ENCODE measurements at places on chromosomes 3 and 15.

- DNase-seq: no peak
Observed at GRCh38 chr15:26372706-26373105, 400.2 kb downstream of the GABRB3 start.

DNA sequence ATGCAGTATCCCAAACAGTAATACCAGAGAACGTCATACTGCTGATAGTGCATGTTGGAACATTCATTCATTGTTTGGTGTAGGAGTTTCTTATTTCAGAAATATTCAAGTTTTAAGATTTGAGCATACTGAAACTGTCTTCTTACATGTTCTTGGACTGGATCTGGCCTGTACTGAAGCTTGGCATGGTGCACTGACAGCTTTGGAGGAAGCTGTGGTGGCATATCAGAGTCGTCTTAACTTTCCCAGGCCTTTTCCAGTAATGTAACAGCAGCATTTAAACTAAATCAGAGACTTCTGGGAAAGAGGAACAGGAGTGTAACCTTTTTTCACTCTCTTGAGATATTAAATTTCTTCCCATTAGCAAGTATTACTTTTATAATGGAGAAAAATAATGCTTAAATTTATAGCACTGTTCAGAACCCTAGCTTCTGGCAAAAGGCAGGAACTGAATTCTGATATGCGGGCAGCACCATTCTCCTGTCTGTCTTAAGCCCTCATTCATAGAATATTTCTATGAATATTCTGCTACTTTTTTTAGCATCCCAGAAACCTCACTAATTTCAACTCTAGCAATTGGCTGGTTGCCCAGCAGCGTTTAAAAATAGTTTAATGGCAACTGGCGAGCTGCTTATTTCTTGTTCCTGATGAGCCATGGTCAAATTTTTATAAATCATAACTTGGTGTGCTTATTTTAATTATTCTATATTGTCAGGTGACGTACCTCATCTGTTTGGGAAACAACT lies 31.1 kb downstream of the DNAJC13 start:
- DNase-seq: peak; percentile 72

DNA sequence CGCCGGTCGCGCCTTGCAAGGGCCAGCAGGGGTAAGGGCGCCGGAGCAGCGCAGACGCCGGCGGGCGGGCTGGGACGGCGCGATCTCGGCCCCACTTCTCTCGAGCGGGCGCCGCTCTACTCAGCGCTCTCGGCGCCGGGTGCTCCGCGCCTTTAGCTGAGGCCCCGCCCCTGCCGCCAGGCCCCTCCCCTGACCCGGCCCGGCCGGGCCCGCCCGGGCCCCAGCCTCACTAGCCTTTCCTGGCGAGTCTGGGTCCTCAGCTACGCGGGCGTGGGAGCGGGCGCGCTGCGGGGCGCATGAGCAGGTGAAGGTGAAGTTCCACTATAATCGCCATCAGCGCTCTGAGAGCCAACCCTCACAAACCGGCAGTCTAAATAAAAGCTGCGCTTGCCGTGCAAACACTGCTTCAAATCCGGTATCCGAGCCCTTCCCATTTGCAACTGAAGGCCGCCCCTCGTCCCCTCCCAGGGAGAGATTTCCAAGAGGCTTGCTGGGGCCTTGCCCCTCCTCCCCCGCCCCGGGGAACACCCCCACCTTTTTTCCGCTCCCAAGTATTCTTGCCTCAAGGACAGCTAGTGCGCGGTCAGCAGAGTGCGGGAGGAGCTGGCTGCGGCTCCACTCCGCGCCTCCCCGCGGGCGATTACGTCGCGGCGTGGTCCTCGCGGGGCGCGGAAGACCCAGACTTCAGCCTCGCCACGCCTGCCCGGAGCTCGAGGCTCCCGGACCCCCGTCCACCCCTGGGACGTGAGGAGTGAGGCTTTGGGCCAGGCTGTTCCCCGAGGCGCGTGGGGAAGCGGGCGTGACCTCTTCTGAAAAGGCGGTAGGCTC lies at the start of gene RPP25:
Gene RPP25, minus strand, starts transcription at position 125 of the 828 bp plus-strand sequence. CDS start 189 bp downstream, outside the sequence.
- DNase-seq: peak; percentile 85

DNA sequence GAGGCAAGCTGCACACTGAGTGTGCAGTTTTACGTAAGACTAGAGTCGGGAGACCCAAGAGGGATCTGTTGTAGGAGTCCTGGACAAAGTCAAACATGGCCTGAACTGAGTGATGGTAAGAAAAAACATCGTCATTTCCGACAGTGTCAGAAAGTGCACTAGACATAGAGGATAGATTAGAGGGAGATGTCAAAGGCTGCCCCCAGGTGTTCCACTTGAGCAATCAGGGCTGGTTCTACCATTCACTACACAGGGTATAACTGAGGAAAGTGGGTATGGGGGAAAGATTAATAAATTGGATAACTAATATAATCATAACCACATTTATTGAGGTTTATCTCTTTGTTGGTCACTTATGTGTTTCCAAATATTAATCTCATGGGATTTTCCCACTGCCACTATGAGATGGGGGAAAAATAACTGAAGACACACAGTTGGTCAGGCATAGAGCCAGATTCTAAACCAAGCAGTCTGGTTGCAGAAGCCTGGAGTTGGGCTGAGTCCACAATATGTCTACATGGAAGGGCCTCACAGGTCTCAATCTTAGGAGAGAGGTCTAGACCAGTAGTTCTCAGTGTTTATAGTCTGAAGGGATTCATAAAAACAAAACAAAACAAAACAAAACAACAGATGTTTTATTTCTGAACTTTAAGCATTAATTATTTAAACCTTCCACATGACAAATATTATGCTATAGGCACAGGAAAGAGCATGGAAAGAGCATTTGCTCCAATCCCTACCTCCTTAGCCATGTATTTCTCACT lies 766.5 kb downstream of the NTRK3 start:
- no peak for DNase-seq

DNA sequence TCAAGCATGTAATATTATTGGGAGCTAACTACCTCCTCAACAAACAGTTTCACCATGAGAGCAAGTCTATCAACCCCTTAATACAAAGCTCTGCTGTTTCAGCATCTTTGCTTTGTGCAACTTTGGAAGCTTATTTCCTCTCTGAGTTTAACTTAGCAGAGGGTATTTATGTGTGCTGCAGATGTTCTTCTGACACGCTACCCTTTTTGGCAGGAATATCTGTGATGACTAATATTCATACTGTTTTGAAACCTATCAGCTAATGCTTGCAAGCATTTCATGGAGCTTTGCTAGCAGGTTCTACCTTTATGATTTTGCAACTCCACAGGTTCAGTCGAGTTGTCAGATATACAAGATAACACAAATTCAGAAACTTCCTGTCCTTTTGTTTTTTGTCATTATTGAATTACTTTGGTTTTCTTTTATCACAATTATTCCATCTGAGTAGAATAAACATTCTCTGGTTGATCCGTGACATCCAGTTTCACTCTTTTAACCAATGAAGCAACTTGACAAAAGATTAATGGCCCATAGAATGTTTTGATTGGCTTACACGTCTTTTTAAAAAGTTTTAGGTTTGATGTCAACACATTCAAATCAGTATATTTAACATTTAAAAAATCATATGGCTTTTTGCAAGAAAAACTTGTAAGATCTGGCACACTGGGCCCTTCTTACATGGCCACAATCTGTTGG lies 1.7 kb upstream of the SLC9A9 start:
- DNase-seq: no peak

GRCh38 chr15:76197703-76198455 lies 113.4 kb downstream of the ETFA start:
- peak; percentile 53 for DNase-seq

DNA sequence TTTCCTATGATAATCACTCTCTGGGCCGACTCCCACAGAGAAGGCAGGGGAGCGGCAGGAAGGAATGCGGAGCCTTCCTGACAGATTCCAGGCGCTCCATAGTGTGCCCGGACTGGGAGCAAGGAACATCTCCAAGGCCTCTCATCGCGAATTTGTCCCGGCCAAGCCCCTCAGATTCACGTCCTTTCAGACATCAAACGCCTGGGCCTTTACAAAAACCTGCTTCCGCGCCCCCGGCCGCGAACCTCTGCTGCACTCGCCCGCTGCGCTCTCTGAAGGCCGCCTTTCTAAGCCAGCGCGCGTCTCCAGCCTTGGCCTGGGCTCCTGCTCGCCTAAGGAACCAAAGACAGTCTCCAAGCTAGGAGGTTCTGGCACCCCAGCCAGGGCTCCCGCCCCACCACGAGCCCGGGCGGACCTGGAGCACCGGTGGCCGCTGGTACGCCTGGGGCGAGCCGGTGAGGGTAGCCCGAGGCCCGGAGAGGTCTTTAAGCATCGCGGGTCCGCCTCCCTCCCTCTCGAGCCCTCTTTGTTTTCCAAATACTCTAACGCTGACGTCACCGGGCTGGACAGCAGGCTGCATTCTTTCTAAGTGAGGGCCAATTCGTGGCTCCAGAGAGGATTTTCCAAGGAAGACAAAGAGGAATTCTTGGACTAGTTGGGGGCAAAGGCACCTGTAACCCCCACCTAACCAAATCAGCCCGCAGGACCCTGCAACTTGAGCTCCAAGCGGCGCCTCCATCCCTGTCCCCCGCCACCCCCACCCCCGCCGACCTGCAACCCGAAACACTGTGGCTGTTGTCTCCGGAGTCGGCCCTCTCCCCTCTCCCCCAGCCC lies 759 bp downstream of the AMOTL2 start:
- peak; percentile 87 for DNase-seq
